T follicular helper cell (primary cell): ENCODE measurements at places on chromosomes 7 and 10.

DNA sequence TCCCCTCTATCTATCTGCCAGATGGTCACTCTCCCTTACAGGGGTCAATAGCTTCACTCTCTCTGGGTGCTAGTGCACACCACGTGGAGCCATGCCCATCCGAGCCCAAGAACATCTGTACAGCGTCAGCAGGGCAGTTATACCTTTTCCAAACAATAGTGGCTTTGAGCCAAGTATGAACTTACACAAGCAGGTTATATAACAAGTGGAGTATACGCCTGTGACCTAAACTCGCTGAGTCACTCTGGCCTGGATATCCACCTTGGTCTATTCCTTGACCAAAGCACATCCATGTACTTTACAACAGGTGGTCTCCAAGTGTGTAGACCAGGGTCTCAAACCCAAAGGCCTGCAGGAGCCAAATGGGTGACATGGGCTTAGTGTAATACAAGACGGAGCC, 20.3 kb downstream of the PLAC9 start:
- no peak for DNase-seq

- DNase-seq: no peak
Measured at GRCh38 chr10:31888442-31888841, 40.2 kb downstream of the ARHGAP12 start.

DNA sequence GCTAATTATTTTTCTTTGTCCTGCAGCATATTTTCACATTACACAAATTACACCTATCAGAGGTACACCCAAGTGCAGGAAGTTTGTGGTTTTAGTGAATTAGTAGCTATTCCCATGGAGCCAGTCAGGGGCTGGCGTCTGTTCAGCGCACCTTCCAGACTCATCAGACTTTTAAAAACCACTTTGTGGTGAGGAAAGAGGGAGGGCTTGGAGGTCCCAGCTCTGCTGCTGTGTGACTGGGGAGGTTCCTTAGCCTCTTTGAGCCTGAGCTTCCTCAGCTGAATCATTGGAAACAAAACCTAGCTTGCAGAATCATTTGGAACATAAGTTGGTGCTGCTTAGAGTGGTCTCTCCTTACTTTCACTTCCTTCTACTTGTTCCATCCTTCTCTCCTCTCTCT, 175.4 kb downstream of the SORCS3 start:
- DNase-seq: no peak

DNA sequence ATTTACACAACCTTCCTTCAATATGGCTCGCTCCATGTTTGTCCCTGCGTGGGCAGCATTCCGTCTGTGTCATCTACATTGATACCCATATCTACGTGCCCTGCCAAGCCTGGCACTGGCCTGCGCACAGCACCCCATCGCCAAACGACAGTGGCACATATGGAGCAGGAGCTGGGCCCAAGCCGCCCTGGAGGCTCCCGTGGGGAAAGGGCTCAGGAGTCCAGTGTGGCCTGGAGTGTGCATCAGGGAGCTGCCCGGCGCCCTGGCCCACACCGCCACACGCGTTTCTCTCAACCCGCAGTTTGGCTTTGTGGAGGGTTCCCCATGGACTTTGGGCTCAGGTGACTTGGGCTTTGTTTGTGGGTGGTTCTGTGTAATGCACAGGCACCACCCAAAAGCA, 273.2 kb downstream of the PTPRN2 start:
- DNase-seq: no peak

- no peak for DNase-seq
Measured at GRCh38 chr7:129014501-129015101, 40.3 kb downstream of the TNPO3 start.

- no peak for DNase-seq
Measured at GRCh38 chr7:75758491-75758890, 13.5 kb downstream of the CCL26 start.

DNA sequence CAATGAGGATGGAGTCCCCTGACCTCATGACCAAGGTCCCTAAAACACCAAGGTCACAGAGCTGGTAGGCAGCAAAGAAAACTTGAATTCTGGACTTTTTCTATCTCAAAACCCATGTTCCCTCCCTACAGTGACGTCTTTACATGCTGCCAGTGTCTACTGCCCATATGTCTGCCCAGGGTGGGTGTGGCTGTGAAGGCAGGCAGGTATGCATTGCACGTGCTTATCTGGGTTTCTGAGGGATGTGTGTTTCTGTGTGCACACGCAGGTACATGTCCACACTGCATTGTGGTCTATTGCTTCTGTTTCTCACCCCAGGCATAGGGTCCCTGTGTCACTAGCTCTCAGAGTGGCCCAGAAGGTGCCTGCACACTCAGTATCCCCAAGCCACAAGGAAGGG, 13.5 kb downstream of the ATP6V1F start:
- no peak for DNase-seq

DNA sequence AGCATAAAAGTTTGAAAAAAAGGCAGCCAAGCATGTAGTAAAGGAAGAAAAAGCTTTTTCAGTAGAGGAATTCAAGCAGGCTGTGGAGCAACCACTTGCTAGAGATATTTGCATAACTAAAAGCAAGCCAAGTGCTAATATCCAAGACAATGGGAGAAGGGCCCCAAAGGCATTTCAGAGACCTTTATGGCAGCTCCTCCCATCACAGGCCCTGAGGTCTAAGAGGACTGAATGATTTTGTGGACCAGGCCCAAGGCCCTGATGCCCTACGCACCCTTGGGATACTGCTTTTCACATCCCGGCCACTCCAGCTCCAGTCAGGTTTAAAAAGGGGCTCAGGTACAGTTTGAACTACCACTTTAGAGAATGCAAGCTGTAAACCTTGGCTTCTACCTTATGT, 261.7 kb upstream of the SEMA3C start:
- no peak for DNase-seq

- DNase-seq: no peak
Measured at GRCh38 chr7:3194501-3195141, 106.4 kb upstream of the SDK1 start.

DNA sequence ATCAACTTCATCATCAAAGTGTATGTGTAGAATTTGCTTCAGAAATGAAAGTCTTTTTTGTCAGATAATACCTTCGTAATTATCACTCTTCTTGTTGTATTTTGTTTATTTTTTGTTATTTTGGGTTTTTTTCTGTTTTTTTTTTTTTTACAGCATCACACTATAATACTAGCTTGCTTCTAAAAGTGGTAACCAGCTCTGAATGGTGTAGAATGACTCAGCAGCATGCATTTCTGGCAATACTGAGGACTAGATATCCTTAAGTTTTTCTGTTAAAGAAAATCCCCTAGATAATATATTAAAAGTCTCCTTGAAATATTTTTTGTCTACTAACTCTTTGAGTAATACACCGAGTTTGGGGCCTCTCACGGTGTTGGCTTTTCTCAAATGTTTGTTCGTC, 109.1 kb downstream of the LMBR1 start:
- no peak for DNase-seq

DNA sequence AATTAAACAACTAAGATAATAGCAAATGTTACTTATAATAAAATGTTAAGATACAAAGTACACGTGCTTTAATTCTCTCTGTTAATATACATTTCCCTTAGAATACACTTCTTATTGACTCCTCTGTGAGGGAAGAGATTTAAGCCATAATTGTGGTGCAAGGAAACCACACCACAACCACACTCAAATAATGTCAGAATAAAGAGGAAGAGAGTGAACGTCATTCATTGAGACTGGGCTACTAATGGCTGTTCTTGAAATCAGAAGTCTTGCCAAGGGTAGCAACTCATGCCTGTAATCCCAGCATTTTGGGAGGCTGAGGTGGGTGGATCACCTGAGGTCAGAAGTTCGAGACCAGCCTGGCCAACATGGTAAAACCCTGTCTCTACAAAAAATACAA, 10.0 kb downstream of the FAM171A1 start:
- DNase-seq: no peak

GRCh38 chr10:11197266-11197712, 179.6 kb downstream of the CELF2 start:
- DNase-seq: no peak

- DNase-seq: no peak
Measured at GRCh38 chr7:8387551-8388256, 45.7 kb upstream of the NXPH1 start.

GRCh38 chr7:12851841-12852240, 164.4 kb downstream of the ARL4A start:
- no peak for DNase-seq

GRCh38 chr10:118720685-118721538, 33.9 kb downstream of the CACUL1 start:
- peak; percentile 38 for DNase-seq

GRCh38 chr7:144761493-144761892, 74.4 kb downstream of the TPK1 start:
- DNase-seq: no peak

DNA sequence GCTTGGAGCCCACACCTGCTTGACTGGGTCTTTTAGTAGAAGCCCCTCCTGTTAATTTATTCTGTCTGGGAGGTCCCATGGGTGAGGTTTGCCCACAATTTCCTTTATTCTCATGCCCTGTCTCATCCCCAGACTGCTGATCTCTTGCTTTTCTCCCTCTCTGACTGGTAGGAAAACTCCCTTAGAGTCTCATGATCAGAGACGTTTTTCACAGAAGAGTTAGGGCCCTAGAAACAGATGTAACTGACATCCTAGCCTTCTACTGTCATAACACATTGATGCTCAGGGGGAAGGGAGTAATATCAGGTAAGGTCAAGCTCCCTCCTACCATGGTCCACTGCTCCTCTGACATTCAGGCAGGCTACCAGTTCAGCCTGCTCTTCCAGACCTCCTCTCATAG, 43.7 kb upstream of the WASL start:
- no peak for DNase-seq

DNA sequence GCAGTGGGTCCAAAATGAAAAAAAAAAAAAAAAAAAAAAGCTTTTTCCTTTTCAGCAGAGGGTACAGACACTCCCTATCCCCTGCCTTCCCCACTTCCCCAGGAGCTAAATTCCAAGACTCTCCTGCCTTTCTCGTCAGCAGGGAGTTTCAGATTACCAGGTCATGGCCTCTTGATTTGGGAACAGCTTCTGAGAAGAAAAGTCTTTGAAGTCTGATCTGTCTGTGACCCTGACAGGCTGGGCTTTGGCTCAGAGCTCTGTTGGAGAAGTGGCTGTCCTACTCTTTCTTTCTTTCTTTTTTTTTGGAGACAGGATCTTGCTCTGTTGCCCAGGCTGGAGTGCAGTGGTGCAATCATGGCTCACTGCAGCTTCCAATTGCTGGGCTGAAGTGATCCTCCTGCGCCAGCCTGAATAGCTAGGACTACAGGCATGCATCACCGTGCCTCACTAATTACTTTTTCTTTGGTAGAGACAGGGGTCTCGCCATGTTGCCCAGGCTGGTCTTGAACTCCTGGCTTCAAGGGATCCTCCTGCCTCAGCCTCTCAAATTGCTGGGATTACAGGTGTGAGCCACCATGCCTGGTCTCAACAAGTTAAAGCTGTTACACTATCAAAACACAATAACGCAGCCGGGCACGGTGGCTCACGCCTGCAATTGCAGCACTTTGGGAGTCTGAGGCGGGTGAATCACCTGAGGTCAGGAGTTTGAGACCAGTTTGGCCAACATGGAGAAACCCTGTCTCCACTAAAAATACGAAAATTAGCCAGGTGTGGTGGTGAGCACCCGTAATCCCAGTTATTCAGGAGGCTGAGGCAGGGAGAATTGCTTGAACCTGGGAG, 59.9 kb downstream of the COL26A1 start:
- DNase-seq: no peak

DNA sequence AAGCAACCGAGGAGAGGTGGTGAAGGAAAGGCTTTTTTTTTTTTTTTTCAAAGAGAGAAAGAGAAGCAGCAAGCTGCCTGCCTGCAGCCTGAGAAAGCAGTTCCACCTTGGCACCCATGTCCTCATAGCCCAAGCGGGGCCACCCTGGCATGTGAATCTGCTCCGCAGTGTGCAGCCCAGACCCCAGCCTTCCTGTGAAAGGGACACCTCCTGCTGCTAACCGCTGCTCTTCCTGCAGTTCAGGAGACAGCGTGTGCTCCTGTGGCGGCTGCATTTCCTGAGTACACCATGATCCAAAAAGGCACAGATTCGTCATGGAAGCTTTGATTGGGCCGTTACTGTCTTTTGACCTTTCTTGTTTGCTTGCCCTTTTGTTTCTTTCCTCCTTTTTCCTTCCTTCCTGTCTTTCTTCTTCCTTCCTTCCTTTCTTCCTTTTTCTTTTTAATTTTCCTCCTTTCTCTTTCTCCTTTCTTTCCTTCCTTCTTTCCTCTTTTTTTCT, 38.1 kb downstream of the IKZF1 start:
- DNase-seq: peak; percentile 56

GRCh38 chr10:53918755-53919154, 882.3 kb downstream of the PCDH15 start:
- no peak for DNase-seq

- DNase-seq: no peak
Measured at GRCh38 chr7:149458235-149458634, 2.6 kb downstream of the ZNF777 start.

DNA sequence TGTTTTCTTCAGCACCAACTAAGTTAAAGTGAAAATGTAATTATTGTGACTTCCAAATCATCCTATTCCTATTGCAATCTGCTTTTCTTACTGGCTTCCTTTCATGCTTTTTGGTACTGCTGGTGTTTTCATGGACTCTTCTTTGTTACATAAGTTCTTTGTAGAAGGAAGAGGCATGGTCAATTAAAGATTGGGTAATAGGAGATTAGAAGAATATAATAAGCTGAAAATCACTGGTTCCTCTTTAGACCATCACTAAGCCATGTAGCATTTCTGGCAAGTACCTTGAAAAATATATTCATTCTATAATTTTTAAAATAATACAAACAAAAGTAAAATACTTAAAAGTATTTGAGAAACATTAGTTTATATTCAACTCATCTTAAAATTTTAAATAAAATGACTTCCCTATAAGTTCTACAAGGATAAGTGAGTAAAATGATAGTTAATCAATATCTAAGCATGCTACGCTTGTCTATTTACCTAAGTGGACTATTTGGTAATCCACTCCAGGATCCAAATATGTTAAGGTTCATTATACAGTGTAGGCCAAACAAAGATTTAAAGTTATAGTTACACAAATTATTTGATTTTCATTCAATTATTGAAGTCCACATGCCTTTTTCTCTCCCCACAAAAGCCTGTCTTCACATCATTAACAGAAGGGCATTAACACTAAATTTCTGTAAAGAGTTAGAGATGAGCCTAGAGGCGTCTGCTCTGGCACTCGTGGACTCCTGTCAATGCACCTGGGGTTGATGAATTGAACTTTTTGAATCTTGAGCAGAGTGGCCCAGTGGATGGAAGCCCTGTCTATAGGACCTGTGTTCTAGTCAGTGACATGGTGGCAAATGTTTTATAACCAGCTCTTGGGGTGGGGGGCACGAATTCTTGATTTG, 408.1 kb downstream of the INHBA start:
- DNase-seq: no peak

DNA sequence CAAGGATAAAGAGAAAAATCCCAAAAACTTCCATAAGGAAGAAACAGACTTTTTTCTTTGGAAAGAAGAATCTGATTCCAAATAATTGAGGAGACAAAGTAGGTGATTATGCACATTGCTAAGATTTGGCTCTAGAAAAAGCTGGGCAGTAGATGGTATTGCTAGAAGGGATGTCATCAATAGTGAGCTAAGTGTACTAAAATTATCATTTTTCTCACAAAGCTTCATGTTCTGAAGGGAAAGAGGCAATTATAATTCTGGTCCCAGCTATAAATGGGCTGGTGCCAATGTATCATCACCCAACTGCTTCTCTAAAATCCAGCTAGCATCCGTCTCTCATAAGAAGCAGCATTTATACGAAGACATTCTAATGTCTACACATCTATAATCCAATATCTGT, 23.9 kb downstream of the STEAP1 start:
- DNase-seq: no peak

- no peak for DNase-seq
Measured at GRCh38 chr10:26365681-26366358, 72.3 kb upstream of the APBB1IP start.

GRCh38 chr7:24024276-24025068, 259.5 kb upstream of the NPY start:
- no peak for DNase-seq

GRCh38 chr10:67622511-67622910, 73.5 kb downstream of the CTNNA3 start:
- DNase-seq: no peak
